ENCODE measurements at places on chromosomes 11 and 22.
A peak's percentile ranks its signal among the peaks of the same experiment; 100 is the strongest.

GRCh38 chr22:17949642-17950473, 74.5 kb downstream of the MICAL3 start:
- DNase-seq = no peak

- DNase-seq = no peak
Observed at GRCh38 chr11:71301858-71302533, 49.6 kb upstream of the SHANK2 start.

DNA sequence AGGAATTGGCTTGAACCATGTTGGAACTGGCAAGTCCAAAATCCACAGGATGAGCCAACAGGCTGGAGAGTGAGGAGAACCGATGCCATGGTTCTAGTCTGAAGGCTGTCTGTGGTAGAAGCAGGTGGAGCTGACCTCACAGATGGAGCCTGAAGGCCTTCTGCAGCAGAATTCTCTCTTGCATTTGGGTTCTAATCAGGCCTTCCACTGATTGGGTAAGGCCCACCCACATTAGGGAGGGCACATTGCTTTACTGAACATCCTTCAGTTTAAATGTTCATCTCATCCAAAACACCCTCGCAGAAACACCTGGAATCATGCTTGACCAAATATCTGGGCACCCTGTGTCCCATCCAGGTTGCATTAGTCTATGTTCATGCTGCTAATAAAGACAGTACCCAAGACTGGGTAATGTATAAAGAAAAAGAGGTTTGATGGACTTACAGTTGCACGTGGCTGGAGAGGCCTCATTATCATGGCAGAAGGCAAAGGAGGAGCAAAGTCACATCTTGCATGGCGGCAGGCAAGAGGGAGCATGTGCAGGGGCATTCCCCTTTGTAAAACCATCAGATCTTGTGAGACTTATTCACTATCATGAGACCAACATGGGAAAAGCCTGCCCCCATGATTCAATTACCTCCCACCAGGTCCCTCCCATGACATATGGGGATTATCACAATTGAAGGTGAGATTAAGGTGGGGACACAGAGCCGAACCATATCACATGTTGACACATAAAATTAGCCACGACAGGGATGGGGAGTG, 15.9 kb downstream of the SMIM38 start:
- no peak for DNase-seq

GRCh38 chr11:77789731-77790476, 30.6 kb downstream of the RSF1 start:
- DNase-seq = no peak

DNA sequence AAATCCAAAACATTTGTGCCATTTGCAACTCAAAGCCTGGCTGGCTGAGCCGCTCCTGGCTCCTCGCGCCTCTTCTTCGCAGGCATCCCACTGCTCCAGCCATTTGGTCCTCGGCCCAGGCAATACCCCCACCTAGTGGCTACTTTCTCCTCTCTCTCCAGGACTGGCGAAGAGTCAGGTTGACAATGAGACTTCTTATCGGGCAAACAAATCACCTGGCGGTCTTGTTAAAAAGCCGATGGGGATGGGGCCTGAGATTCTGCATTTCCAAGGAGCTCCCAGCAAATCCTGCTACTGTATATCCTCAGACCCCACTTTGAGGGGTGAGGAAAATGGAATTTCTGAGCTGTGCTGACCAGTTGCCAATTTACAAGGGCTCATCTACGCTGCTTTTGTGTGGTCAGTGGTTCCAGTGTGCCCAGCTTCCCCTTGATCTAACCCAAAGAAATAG, 89.0 kb downstream of the ISX start:
- no peak for DNase-seq

DNA sequence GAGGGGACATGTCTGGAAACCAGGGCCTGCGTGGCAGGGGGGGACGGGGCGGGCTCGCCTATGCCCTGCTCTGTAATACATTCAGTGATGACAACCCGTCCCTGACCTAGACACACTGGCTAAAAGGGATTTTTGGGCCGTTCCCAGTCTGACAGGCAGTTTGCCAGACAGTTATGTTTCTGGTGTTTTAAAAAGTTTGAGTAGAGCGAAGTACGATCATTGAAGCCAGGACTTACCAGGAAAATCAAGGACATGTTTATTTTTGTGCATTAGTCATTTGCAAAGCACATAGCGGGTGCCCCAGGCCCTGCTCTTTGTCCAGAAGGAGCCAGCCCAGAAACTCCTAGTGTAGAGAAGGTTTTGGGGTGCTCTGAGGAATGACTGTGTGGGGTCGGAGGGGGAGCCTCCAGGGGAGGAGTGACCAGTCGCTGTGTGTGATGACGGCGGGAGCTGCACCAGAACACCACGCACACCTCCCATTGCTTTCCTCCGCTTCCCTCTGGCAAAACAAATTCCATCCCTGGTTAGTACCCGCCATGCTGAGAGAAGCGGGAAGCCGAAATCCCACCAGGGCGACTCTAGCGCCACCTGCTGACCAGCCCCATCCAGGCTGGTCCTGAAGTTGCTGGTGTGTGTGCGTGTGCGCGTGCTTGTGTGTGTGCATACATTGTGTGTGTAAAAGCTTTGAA, 50.8 kb downstream of the FBLN1 start:
- DNase-seq = peak; percentile 69

GRCh38 chr11:1485504-1485885, 1.1 kb downstream of the MOB2 start:
- no peak for DNase-seq

All from SHP77 treated with DMSO at 0.1 percent for 48 hours (cell line).